Activated T-cell treated with anti-CD3 and anti-CD28 coated beads, Interleukin-2, amount 50 U/mL, for 1 hour (primary cell): ENCODE measurements at places on chromosomes 6 and 20.
A peak's percentile ranks its signal among the peaks of the same experiment; 100 is the strongest.

- peak; percentile 61 for DNase-seq
Measured at GRCh38 chr6:125746731-125747588, 2.5 kb upstream of the HEY2 start.

- no peak for DNase-seq
Measured at GRCh38 chr6:7258231-7258763, 54.7 kb downstream of the SSR1 start.

DNA sequence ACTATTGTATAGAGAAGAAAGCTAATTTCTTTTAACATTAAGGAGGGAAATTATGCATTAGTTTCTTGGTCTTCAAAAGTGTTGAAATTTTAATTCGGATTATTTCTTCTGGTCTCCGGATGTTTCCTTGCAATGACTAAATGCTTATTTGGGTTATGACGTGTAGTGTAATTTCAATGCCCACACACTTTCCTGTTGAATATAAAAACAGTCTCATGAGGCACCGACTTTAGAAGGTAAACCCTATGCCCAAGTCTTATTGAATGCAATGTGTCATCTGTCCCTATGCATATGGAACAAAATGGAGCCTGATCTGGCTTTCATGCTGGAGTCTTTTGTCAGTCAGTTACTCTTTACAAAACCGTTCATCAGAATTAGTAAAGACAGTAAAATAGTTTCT lies 17.7 kb downstream of the GJA1 start:
- no peak for DNase-seq

DNA sequence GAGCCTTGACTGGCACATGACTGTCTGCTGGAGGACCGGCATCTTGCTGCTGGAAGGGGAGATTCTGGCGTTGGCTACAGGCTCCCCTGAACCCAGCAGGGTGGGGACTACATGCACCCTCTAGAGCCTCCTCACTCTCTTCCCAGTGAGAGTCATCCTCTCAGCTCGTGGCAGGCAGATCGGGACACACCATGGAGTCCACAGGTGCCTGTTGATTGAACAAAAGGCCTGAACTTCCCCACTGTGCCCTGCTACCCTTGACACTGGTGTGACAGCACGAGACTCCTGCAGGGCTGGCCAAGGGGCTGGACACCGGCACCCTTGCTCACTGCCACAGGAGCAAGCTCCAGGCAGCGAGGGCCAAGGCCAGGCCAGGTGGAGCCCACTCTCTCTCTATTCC lies 8.2 kb downstream of the FRMD1 start:
- no peak for DNase-seq

DNA sequence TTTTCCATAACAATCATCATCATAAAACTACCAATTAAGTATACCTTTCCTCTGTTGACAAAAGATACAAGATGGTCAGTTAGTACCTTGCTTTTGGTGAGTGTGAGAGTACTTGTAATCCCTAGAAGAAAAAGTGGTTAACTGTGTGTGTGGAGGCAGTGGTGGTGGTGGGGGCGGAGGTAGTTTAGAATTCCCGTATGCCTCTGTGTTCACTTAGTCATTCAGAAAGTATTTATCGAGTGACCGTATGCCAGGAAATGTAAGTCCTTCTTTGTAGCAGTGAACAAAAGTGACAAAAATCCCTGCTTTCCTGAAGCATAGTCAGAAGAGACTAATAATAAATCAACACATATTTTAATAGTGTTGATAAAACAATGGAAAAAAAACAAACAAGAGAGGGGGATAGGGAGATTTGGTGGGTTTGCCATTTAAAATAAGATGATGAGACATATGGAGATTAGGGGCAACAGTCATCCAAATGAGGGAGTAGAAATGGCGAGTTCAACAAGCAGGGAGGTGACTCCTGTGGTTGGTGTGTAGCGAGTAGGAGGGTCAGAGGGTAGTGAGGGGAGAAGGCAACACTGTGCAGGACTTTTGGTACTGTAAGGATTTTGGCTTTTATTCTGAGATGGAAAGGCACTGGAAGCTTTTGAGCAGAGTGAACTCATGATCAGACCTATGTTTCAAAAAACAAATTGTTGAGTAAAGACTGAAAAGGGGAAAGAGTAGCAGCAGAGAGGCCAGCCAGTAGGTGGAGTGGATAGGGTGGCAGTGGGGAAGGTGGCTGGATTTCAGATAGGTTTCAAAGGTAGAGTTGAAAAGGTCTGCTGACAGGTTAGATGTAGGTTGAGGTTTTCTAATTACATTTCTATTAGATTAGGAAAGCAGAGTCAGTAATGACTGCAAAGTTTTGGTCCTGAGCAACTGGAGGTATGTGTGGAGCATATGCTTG lies 40.3 kb upstream of the SIM1 start:
- no peak for DNase-seq

DNA sequence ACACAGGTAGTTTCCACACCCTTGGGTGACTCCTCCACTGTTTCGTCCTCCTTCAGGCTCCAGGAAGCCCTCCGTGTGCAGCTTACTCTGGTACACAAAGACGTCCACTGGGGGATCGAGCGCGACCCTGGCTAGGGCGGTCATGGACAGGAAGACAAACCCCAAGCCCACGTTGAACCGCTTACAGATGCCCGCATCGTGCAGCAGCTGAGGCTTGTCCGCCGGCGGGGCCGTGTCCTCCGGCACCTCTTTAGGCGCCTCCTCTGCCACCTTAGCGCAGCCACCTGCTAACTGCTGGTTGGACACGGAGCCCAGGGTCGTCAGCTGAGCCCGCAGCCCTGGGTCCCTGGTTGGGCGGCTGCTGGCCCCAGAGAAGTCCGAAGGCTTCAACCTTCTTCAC lies 309.0 kb upstream of the BTBD3 start:
- no peak for DNase-seq

GRCh38 chr6:48199499-48199898 lies 88.5 kb upstream of the PTCHD4 start:
- no peak for DNase-seq

DNA sequence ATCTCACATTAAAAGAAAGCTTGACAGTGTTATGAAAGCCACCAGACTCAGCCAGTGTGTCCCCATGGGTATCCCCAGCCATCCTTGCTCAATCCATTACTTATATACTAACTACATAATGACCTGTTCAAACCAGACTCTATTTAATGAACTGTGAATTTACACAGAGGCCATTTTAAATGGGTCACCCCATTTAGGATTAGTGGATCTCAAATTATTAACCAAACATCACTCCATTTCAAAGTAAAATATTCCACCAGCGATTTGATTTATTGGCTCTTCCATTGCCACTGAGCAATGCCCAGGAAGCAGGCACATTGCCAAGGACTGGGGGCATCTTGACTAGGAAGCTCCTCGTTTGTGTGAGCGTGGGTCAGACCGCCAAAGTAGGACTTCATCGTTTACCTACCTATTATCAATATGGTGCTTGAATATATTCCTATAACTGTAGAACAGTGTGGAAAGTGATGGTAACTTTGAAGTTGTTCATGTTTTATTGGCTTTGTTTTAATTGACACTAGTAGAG lies 15.5 kb upstream of the NPEPL1 start:
- no peak for DNase-seq

GRCh38 chr20:41657655-41658054 lies 39.5 kb upstream of the CHD6 start:
- no peak for DNase-seq

GRCh38 chr6:145668844-145669243 lies 66.5 kb downstream of the EPM2A start:
- no peak for DNase-seq

- DNase-seq, result no peak
Measured at GRCh38 chr20:53831812-53832211, 238.2 kb upstream of the ZNF217 start.

- DNase-seq, result no peak
Measured at GRCh38 chr6:158502263-158502950, 57.5 kb upstream of the TMEM181 start.

- no peak for DNase-seq
Measured at GRCh38 chr6:144449911-144450597, 164.9 kb downstream of the UTRN start.

DNA sequence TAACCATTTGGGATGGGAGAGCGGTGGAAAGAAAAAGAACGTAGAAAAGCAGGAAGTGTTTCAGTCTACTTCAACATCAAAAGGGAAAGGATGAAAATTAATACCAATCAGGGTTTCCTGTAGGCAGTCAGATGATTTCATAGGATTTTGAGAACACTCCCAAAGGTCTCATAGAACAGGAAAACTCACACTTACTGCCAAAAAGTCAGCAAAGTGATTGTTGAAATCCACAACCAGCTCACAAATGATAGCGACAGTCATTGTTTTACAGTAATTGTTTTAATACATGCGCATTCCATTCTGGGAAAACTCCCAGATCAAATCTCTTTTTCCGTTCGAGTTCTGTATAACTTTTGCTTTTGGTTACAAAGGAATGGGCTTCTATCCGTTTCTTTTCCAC lies 5.3 kb upstream of the CNKSR3 start:
- no peak for DNase-seq

DNA sequence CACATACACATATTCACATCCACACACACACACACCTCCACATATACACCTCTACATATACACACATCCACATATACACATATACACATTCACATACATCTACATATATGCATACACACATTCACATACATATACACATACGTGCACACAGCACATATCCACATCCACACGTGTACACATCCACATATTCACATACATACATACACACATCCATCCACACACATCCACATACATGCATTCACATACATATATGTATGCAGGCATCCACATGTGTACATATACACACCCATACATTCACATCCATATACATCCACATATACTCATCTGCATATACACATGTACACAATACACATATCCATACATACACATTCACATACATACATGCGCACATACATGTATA lies 25.6 kb upstream of the NKX2-2 start:
- DNase-seq, result no peak

DNA sequence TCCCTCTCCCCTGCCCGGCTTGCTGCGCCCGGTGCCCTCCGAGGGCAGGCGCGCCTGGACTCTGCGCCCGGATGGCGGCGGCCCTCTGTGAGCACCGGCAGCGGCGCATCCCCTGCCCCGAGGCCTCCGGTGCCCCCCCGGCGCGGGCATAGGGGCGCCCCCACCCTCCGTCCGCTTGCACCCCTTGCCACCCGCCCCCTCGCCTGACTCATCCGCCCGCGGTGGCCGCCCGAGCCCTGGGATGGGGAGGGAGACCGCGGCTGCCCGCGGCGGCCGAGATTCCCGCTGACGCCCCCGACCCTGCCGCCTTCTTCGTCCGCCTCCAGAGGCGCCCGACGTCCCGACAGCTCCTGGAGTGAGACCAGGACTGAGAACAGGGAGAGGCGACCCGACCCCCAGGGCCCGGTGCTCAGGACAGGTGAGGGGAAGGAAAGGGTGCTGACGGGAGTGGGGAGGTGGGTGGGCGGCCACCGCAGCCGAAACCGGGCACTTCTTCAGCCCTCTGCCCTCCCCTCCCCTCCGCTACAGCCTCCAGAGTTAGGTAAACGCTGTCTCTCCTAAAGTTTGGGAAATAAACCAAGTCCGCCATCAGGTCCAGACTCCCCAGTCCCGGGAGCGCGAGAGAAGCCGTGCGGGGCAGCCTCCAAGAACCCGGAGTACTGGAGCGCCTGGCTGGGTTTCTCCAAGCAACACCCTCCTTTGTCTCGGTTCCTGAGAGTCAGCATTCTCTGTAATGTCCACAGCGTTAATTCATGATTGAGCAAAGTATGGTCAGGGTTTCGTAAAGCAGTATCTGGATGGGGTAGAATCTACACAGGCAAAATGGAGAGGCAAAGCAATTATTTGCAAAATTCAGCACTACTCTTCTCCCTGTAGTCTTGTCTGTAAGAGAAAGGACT lies 539 bp downstream of the TMEM200A start:
- DNase-seq, result peak; percentile 48

DNA sequence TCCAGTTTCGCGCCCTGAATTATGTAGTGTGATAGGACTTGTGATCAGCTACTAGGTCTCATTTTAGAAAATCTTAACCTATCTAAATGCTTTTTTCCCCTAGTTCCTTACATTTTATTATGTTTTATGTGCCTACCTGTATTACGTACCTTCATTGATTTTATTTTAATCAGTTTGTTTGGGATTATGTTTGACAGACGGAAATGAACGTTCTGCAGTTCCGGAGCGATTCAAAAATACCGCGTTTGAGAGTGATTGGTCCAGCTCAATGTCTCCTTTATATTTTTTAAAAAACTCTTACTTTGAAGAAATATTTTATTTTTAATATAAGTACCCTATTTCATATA lies 114.3 kb upstream of the BTN3A2 start:
- DNase-seq, result peak; percentile 33

DNA sequence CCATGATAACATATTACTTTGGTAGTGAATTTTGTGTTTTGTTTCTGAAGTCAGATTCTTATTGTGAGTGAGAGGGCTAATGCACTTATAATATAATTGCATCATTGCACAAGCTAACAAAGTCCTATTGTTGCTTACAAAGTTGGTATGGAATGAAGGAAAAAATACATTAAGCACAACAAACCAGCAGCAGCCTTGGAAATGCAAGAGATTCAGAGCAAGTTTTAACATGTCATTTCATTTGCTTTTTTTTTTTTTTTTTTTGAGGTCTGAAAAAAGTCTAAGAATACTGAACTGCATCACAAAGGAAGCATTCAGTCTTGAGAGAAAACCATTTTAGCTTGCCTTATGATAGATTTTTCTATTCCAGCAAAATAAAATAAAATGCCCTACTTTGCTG lies 57.6 kb downstream of the PLCB4 start:
- DNase-seq, result no peak

GRCh38 chr20:36206641-36207040 lies 29.6 kb upstream of the AAR2 start:
- DNase-seq, result no peak

- no peak for DNase-seq
Measured at GRCh38 chr6:11212664-11213063, 19.8 kb downstream of the NEDD9 start.

DNA sequence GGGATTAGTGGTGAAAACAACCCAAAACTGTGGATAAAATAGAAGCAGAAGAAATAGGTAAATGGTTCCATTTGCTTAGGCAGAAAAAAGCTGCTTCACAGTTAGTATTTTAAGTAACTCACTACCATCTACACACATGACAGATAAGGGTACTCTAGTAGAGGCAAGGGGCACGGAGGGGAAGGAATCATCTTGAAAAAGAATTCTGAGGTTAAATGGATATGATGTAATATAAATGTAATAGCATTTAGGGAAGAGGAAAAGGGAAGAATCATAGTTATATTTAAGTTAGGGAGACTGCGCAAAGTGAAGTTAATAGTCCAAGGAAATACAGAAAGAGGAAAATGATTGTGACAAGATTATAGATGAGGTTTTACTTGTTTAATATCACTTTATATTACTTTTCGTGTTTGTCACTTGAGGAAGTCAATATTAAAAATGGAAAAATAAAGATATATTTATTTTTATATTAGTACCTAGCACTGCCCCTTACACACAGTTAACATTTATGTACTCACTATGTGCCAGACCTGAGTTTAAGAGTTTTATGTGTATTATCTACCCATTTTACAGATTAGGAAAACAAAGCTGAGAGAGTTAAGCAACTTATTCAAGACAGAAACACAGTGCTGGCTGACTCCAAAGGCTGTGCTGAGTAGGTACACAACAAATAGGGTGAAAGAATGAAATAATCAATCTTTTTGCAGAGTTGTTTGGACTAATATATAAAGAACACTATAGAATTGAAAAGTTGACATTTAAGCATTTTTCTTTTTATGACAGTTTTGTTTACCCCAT lies 128.1 kb downstream of the REV3L start:
- no peak for DNase-seq
